Tibial artery (tissue), 4 donors: ENCODE measurements at places on chromosomes 4 and X.
A peak's percentile ranks its signal among the peaks of the same experiment; 100 is the strongest.

DNA sequence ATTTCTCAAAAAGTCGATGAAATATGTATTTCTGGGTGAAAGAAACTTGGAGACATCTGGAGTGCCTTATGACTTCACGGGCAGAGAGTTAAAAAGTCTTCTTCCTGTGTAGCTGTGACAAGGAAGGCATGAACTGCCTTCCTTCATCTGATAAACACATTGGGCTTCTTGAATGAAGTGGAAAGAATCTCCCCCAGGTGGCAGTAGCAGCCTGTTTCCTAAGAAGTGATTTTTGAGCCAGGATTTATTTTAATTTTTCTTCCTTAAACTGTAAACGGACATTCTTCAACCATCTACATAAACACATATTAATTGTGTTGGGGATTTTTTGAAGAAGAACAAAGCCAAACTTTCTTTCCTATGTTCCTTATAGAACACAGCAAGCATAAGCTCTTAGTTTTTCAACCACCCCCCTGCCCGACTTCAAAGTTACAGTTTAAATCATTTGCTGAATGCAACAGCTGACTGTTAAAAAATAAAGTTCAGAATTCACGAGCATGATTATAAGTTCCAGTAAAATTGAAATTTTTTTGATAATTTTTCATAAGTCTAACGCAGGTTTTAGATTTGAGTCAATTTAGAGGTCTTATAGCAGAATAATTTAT lies 980 bp upstream of the GIMD1 start:
- peaks cover 6% of the 10 kb centered on the region for H3K4me1 ChIP-seq
- no peaks in the 10 kb centered on the region for H3K27me3 ChIP-seq
- no peak overlapping the region for H3K4me3 ChIP-seq
- H3K36me3 ChIP-seq = no peaks in the 10 kb centered on the region
- DNase-seq = no peak

DNA sequence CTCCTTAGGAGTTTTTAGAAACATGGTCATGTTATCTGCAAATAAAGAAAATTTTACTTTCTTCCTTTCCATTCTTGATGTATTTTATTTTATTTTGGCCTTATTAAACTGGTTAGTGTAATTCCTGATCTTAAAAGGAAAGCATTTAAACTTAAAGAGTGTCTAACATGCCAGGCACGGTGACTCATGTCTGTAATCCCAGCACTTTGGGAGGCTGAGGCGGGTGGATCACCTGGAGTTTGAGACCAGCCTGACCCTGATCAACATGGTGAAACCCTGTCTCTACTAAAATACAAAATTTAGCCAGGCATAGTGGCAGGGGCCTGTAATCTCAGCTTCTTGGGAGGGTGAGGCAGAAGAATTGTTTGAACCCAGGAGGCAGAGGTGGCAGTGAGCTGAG lies 281.3 kb downstream of the PTTG2 start:
- no peak overlapping the region for H3K27ac ChIP-seq
- no peaks in the 10 kb centered on the region for H3K4me1 ChIP-seq
- no peak overlapping the region for H3K4me3 ChIP-seq
- H3K36me3 ChIP-seq = no peaks in the 10 kb centered on the region
- H3K27me3 ChIP-seq = no peaks in the 10 kb centered on the region

DNA sequence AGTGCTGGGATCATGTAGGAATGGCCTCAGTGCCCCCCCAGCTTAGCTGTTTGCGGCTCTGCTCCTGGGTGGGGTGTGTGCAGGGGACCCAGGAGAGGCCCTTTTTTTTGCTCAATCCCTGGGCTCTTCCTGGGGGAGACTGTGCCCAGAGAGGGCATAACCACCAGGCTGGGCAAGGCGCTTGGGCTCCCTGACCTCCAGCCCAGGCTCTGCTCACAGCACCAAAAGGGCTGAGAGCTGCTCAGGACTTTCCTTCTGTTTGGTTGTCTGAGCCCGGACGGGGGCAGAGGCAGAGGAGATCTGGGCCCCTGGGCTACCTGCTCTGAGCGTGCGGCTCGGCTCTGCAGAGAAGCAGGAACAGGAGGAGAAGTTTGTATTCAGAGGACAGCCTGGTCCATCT lies 64.7 kb downstream of the PSAPL1 start:
- no peak overlapping the region for H3K27ac ChIP-seq
- no peak for DNase-seq
- no peak overlapping the region for H3K4me3 ChIP-seq
- H3K4me1 ChIP-seq = peaks cover 16% of the 10 kb centered on the region
- no peaks in the 10 kb centered on the region for H3K36me3 ChIP-seq

DNA sequence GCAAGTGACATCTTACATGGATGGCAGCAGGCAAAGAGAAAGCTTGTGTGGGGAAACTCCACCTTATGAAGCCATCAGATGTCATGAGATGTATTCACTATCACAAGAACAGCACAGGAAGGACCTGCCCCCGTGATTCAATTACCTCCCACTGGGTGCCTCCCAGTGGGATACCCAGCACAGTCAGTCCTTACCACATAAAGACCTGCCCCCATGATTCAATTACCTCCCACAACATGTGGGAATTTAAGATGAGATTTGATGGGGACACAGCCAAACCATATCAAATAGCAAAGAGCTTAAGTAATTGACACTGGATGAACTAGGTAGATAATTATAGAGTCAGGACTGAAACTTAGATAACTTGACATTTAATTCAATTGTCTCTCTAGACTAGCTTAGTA lies 85.6 kb downstream of the SLIT2 start:
- H3K4me1 ChIP-seq = no peaks in the 10 kb centered on the region
- no peaks in the 10 kb centered on the region for H3K27me3 ChIP-seq
- H3K36me3 ChIP-seq = no peaks in the 10 kb centered on the region
- DNase-seq = no peak
- no peak overlapping the region for H3K27ac ChIP-seq

- no peak overlapping the region for H3K4me3 ChIP-seq
- no peaks in the 10 kb centered on the region for H3K27me3 ChIP-seq
- H3K36me3 ChIP-seq = no peaks in the 10 kb centered on the region
- no peak for DNase-seq
Observed at GRCh38 chrX:35664833-35665232, 133.3 kb upstream of the MAGEB16 start.

DNA sequence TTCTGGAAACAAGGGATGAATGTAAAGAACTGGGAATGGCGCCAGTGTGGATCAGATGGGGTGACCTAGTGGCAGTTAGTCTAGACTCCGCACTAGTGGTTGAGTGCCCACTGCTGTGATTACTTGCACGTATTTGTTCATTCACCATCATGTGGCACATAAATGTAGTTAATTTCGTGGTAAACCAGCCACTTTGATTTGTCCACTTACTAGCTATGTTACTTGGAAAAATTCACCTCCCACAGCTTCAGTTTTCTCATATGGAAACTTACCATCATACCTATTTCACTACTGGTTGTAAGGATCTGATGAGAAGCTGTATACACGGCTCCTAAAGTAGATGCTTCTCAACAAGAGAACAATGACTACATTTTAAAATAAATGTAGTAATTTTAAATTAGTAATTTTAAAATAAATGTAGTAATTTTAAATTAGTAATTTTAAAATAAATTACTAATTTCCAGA lies 394 bp upstream of the DYNLT3 start:
- no peaks in the 10 kb centered on the region for H3K4me1 ChIP-seq
- H3K4me3 ChIP-seq = peak overlapping the region; percentile 89
- H3K27ac ChIP-seq = peak overlapping the region; percentile 98

DNA sequence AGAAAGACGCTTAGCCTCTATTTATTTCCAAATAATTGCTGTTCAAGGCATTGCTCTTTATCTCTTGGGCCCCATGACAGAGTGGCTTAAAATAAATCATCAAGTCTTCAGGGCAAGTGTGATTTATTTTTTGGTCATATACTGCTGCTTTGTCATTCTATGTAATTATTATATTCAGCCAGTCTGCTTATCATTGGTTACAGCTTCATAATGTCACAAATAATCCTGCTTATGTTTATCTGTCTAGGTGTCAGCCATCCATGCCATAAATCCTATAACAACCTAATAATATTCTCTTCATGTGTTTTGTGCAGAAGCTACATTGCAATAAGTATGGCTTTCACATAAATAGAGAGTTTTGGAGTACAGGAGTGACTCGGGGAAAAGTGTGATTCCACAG lies 41.0 kb downstream of the HHIP start:
- no peak overlapping the region for H3K4me3 ChIP-seq
- no peak overlapping the region for H3K27ac ChIP-seq
- no peaks in the 10 kb centered on the region for H3K27me3 ChIP-seq
- DNase-seq = no peak
- H3K36me3 ChIP-seq = no peaks in the 10 kb centered on the region
- no peaks in the 10 kb centered on the region for H3K4me1 ChIP-seq

GRCh38 chr4:138233313-138234034 lies 8.7 kb downstream of the SLC7A11 start:
- no peaks in the 10 kb centered on the region for H3K36me3 ChIP-seq
- no peak overlapping the region for H3K27ac ChIP-seq
- H3K4me1 ChIP-seq = no peaks in the 10 kb centered on the region
- H3K27me3 ChIP-seq = no peaks in the 10 kb centered on the region
- DNase-seq = no peak

DNA sequence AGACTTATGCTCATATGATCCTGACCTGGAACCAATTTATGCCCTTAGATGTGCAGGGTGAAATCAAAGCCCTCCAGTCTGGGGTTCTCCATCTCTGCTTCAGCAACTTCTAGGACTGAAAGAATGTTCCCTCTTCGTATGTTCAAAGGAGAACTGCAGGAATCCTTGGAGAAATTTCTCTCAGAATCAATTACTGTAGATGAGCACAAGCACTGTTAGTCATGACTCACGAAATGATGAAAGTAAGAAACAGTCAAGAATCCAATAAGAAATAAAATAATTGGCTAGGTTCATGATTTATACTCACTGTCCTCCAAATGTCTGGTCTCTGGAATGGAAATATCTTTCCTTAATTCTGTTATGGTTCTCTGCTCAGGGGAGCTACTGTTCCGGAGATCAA lies 348.2 kb downstream of the PDGFC start:
- no peak overlapping the region for H3K4me3 ChIP-seq
- no peaks in the 10 kb centered on the region for H3K36me3 ChIP-seq
- H3K27me3 ChIP-seq = no peaks in the 10 kb centered on the region
- peaks cover 8% of the 10 kb centered on the region for H3K4me1 ChIP-seq

DNA sequence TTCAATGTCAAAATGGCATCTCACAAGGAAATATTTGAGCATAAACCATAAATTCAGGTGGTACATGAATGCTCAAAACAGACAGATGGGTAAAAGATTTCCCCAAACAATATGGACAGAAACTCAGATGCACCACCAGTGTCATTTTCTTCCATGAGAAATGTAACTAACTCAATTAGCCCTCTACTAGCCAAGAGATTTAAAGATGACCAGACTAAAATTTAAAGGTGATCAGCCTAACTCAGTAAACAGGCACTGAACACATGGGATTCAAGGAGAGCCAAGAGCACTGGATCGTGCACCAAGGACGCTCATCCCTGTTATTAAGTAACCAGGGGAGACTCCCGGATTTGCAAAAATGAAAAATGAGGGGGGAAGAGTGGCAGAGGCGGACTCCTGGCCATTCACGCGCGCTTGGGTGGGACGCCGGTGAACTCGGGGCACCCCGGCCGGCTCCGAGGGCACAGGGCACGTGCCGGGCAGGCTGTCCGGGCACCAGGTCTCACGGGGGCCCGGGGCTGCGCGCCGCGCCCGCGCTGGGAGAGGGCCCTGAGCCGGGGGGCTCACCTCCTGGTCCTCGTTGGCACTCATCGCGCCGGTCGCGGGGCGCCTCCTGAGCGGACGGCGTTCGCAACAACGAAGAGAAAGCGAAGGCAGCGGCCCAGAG lies 490 bp downstream of the RWDD4 start:
- peaks cover 6% of the 10 kb centered on the region for H3K36me3 ChIP-seq
- no peak for DNase-seq

- no peaks in the 10 kb centered on the region for H3K4me1 ChIP-seq
- H3K4me3 ChIP-seq = no peak overlapping the region
- H3K36me3 ChIP-seq = no peaks in the 10 kb centered on the region
- no peak overlapping the region for H3K27ac ChIP-seq
- no peak for DNase-seq
Observed at GRCh38 chr4:4800646-4801408, 58.6 kb upstream of the MSX1 start.

GRCh38 chr4:10917566-10917965 lies 233.0 kb upstream of the CLNK start:
- no peaks in the 10 kb centered on the region for H3K36me3 ChIP-seq
- H3K27ac ChIP-seq = no peak overlapping the region
- no peaks in the 10 kb centered on the region for H3K27me3 ChIP-seq

GRCh38 chrX:16903274-16904022 lies 33.3 kb upstream of the RBBP7 start:
- H3K4me3 ChIP-seq = no peak overlapping the region
- H3K4me1 ChIP-seq = no peaks in the 10 kb centered on the region
- no peak for DNase-seq
- no peaks in the 10 kb centered on the region for H3K27me3 ChIP-seq
- no peak overlapping the region for H3K27ac ChIP-seq
- no peaks in the 10 kb centered on the region for H3K36me3 ChIP-seq

GRCh38 chrX:12767856-12768255 lies 23.4 kb upstream of the PRPS2 start:
- no peaks in the 10 kb centered on the region for H3K4me1 ChIP-seq
- no peak for DNase-seq
- no peak overlapping the region for H3K27ac ChIP-seq
- H3K27me3 ChIP-seq = peaks cover 3% of the 10 kb centered on the region

DNA sequence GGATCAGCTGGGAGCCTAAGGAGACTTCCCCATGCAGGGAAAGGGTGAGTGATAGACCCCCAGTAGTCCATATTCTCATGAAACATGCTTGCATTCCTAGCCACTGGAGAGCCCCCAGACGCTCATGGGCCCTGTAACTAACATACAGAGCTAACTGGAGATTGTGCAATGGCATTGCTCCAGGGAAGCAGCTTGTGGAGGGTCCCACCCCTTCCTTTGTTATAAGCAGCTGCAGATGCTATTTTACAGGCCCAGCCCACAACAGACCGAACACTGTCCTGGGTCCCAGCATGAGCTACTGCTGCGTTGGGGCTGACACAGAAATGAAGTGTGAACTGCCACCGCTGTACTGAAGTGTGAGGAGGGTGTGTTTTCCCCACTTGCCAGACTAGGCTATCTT lies 1465.7 kb upstream of the DIAPH2 start:
- no peak overlapping the region for H3K27ac ChIP-seq
- H3K36me3 ChIP-seq = no peaks in the 10 kb centered on the region
- no peaks in the 10 kb centered on the region for H3K4me1 ChIP-seq
- no peak overlapping the region for H3K4me3 ChIP-seq
- no peak for DNase-seq
- H3K27me3 ChIP-seq = no peaks in the 10 kb centered on the region

- H3K36me3 ChIP-seq = no peaks in the 10 kb centered on the region
- H3K27me3 ChIP-seq = no peaks in the 10 kb centered on the region
Observed at GRCh38 chrX:56107320-56107719, 124.8 kb upstream of the KLF8 start.

GRCh38 chrX:72526534-72527508 lies 45.8 kb downstream of the HDAC8 start:
- H3K27ac ChIP-seq = no peak overlapping the region
- no peak overlapping the region for H3K4me3 ChIP-seq
- H3K36me3 ChIP-seq = no peaks in the 10 kb centered on the region
- no peaks in the 10 kb centered on the region for H3K27me3 ChIP-seq

- peak; percentile 42 for DNase-seq
- no peaks in the 10 kb centered on the region for H3K36me3 ChIP-seq
- peak overlapping the region; percentile 91 for H3K4me3 ChIP-seq
Observed at GRCh38 chr4:186724058-186724863, 605 bp upstream of the FAT1 start.

GRCh38 chr4:168769416-168769815 lies 240.6 kb downstream of the CBR4 start:
- no peaks in the 10 kb centered on the region for H3K27me3 ChIP-seq
- no peaks in the 10 kb centered on the region for H3K36me3 ChIP-seq
- peak overlapping the region; percentile 81 for H3K27ac ChIP-seq

GRCh38 chrX:50618788-50619558 lies 148.3 kb upstream of the DGKK start:
- H3K27ac ChIP-seq = no peak overlapping the region
- no peaks in the 10 kb centered on the region for H3K27me3 ChIP-seq
- no peaks in the 10 kb centered on the region for H3K36me3 ChIP-seq
- no peak for DNase-seq
